ENCODE measurements at places on chromosomes 2 and 18.

DNA sequence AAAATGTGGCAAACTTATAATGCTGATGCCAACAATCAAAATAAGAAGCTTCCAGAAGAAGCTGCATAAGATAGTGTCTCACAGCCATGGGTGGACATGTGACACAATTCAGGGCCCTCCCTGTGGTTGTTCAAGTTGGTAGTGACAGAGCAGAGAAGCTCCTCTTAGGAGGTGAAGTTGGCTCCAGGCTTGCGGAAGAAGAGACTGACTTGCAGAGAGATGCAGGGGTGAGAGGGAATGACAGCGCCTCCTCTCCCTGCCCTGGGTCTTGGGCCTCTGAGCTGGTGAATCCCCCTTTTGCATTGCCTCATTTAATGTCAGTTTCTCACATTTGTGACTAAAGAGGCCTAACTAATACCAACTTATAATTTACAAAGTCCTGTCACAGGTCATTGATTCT is 23.0 kb upstream of the RHOB start:
- no peak for DNase-seq

DNA sequence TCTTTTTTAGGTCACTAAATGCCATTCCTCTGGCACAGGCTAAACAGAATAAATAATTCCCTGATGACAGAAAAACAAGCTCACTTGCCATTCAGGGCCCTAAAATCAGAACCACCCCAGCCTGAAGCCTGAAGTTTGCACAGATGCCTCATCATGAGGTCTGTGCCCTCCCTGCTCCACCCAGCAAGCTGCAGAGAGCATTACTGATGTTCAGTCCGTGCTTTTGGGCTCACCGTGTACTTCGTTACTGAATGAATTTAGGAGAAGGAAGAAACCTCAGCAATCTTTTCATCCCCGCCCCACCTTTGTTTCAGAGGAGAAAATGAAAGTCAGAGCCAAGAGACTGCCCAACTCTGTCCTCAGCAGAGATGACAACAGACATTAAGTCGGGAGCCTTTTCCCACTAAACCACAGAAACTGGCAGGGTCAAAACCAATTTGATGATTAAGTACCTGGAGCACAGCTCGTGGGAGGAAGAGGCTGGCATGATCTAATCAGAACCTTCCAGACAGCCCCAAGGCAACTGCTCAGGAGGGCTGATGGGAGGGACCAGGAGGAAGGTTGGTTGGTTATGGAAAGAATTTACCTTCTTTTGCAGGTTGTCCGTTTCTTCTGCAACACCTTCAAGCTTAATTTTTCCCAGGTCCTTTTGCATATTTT is 122.7 kb downstream of the LAMA1 start:
- DNase-seq, result no peak

DNA sequence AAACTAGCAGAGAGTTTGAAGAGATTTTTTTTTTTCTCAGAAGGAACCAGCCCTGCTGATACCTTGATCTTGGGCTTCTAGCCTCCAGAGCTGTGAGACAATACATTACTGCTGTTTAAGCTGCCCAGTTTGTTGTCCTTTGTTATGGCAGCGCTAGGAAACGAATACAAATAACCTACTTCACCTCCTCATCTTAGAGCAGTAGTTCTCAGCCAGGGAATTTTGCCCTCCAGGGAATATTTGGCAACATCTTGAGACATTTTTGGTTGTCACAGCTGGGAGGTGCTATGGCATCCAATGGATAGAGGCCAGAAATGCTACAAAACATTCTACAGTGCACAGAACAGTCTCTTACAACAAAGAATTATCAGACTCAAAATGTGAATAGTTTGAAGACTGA is 43.9 kb upstream of the BCL11A start:
- no peak for DNase-seq

DNA sequence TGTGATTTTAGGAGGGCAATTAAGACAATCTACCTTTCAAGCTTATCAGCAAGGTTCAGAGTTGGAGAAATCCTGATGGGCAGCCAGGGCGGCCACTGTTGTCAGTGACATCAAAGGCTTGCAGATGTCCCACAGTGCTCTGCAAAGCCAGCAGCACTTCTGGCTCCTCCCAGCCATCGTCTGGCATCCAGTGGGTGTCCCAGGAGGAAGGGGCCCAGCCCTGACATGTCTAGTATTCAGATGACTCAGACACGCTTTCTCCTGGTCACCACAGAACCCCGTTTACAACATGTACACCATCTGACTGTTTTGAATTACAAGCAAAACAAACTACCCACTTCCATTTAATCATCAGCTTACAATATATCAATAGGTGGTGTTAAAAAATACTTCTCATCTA is 61.4 kb downstream of the CYRIA start:
- no peak for DNase-seq

- DNase-seq, result no peak
Observed at GRCh38 chr18:35142275-35142615, 98.6 kb upstream of the ZNF397 start.

- DNase-seq, result no peak
Observed at GRCh38 chr2:39796134-39796533, 17.1 kb upstream of the THUMPD2 start.

- no peak for DNase-seq
Observed at GRCh38 chr2:239549711-239550255, 149.0 kb upstream of the HDAC4 start.

- DNase-seq, result no peak
Observed at GRCh38 chr18:6411382-6411781, 3.3 kb downstream of the L3MBTL4 start.

GRCh38 chr2:10490806-10491291 is 42.7 kb upstream of the ODC1 start:
- no peak for DNase-seq

- no peak for DNase-seq
Observed at GRCh38 chr2:100820523-100821254, 750 bp downstream of the NPAS2 start.

DNA sequence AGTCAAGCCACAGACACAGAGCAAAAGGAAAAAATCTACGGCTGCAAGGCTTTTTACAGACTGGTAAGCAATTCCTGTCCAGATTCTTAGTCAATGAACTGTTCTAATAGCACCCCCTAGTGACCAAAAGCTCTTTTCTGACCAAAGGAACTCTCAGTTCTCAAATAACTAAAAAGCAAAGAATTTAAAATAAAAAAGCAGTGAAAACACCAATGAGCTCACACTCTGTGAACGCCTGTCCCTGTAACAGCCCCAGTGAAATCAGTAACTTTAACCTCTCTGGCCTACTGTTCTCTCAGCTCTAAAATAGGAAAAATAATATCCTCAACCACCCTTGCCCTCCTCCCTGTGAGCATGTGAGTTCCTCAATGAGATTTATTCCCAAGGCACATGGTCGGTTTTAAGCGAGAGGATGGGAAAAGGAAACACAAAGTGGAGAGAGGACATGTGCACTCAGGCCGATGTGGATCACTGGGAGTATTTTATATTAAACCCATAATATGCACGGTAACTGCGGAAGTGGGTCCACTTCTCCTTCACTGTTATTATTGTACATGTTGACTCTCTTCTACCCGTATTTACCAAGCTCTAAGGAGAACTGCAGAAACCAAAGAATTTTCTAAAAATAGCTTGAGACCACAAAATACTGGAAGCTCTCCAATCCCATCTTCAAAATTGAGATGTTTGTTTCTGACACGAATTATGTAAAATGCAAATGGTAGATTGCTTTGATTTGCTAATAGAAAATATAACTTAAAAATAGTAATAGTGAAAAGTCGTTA is 128.5 kb downstream of the STK39 start:
- peak; percentile 29 for DNase-seq

- DNase-seq, result no peak
Observed at GRCh38 chr2:4618630-4619228, 915.4 kb downstream of the DCDC2C start.

DNA sequence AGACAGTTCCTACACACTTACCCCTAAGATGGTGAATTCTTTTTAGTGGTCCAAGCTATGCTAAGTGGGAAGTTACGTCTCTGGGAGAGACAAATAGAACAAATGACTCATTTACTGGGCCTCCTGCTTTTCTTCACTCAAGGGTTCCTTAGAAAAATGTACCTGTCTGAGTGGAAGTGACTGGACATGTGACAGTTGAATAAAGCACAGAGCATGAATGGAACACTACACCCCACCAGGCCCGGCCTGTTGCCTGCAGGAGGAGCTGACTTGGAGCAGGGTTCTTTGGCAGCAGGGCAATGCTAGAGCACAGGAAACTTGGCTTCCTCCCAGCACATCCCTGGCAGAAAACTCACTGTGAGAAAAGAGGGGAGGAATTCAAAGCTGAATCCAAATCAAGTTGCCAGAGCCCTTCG is 451.0 kb upstream of the SETBP1 start:
- no peak for DNase-seq

DNA sequence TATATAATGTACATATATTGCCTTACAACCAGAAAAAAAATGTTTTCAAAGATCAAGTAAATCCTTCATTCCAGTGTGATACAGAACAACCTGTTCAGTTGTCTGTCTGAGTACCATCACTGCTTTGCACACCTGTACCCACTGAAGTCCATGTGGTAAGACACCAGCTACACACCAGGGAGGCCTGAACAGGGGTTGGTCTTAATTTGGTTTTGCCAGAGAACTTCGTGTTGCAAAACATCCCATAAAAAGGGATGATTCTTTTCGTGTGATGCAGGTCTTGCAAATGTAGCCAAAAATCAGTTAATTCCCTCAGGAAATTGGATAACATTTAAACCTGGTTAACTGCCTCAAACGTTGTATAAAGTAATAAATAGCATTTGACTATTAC is 73.7 kb upstream of the SLC1A4 start:
- no peak for DNase-seq

DNA sequence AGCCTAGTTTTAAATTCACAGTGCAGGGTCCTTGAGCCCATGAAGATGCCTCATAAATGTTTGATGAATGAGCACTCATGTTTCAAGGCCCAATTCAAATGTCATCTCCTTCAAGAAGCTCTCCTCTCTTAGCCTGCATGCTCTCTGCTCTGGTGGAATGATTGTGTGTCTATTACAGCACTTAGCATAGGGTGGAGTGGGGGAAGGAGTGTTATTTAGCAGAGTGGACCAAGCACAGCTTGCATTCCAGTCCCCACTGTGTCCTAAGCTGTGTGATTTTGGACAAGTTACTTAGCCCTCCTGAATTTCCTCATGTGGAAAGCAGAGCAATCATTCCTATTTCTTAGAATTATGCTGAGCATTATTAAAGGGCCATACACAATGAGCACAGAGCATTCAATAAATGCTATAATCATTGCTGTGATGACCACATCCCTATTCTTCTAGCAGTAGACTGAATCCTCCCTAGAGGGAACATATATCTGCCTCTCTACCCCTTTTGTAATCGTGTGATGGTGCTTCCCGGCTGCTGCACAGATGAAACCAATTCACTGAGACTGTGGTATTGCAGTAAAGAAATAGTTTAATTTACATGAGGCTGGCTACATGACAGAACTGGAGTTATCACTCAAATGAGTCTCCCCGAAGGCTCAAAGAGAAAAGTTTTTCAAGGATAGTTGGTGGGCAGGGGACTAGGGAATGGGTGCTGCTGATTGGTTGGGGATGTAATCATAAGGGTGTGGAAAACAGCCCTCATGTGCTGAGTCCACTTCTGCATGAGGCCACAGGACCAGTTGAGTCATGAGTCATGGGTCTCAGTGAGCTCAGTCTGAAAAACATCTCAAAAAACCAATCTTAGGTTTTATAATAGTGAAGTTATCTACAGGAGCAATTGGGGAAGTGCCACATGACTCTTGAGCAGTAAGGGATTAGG is 173.4 kb upstream of the NDUFV2 start:
- no peak for DNase-seq

- no peak for DNase-seq
Observed at GRCh38 chr2:227025510-227025909, 138.5 kb downstream of the COL4A4 start.

- no peak for DNase-seq
Observed at GRCh38 chr2:211941216-211941747, 597.3 kb downstream of the ERBB4 start.

- DNase-seq, result no peak
Observed at GRCh38 chr2:196934672-196935071, 8.2 kb upstream of the PGAP1 start.

- DNase-seq, result no peak
Observed at GRCh38 chr2:237601453-237602116, 11.1 kb upstream of the RAB17 start.

DNA sequence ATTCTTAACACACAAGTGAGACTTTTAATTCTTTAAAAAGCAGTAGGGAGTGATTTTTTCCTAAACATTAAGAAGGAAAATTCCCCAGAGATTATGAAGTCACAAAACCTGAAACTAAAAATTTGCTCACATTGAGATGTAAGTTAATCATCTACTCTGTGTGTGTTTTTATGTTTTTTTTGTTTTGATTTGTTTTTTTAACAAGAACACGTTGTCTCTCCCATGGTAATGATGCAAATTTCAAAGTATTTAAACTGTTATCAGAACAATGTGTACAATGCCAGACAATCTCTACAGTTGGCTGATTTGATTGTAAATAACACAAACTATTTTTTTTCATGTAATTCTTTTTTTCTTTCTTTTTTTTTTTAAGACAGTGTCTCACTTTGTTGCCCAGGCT is 71.5 kb downstream of the COLEC12 start:
- DNase-seq, result no peak

DNA sequence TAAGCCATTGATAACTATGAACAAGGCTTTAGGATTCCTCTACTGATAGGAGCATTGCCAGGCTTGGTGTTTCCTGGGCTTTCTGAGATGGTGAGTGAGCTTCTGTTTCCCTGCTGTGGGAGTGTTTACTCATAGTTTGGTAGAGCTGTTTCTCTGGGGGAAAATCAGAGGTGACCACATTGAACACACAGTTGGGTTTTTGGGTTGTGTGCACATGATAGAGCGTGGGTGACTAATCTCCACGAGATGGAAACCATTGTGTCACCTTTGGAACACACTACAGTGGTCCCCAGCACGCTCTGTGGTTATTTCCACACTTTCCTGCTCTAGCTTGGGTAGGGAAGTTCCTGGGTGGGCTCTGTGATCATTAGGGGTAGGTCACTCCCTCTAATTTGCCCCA is 5.4 kb downstream of the IL1R1 start:
- no peak for DNase-seq

DNA sequence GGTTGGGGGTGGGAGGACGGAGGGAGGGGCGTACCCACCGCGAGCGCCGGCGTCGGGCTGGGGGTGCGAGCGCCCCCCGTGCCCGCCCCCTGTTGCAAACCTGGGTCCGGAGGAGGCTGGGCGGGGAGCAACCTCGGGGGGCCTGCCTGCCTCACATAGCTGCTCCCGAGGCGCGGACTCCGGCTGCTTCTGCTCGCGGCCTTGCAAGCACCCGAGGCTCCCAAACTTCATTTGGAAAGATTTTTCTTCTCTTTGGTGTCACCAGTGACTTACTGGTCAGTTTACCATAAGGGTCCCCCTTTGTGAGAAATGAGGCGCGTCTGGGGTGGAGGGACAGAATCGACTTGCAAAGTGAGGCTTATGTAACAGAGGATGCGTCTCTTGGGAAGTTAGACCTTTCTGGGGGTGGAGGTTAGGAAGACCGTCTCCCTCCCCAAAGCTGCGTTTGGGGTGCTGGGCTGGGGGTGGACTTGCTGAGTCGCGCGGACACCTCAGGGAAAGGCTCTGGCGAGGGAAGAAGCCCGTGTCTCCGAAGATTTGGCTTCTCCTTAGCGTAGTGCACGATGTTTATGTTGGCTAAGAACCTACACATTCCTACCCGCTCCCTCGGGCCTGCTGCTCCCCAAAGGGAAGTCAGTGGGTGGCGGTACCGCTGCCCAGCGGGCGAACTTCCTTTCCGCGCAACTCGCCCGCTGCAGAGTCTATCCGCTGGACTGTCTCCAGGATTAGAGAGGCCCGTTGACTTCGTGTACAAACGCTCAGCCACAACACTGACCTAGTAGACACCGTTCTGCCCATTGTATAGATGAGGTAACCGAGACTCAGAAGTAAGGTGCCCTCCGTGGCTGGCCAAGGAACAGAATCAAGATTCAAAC is 559 bp downstream of the TMEM37 start:
- DNase-seq, result no peak

GRCh38 chr2:1502891-1503304 is 89.6 kb downstream of the TPO start:
- no peak for DNase-seq

All from GM12864 (cell line).